NCI-H748 treated with DMSO at 0.1 percent for 48 hours (cell line): ENCODE measurements at places on chromosomes 6 and 20.

GRCh38 chr6:43575105-43575771, 600 bp downstream of the XPO5 start:
- peak; percentile 43 for DNase-seq

- no peak for DNase-seq
Observed at GRCh38 chr20:60888771-60889170, 363.3 kb upstream of the CDH4 start.

GRCh38 chr6:138161088-138161337, 726 bp upstream of the ARFGEF3 start:
- no peak for DNase-seq

DNA sequence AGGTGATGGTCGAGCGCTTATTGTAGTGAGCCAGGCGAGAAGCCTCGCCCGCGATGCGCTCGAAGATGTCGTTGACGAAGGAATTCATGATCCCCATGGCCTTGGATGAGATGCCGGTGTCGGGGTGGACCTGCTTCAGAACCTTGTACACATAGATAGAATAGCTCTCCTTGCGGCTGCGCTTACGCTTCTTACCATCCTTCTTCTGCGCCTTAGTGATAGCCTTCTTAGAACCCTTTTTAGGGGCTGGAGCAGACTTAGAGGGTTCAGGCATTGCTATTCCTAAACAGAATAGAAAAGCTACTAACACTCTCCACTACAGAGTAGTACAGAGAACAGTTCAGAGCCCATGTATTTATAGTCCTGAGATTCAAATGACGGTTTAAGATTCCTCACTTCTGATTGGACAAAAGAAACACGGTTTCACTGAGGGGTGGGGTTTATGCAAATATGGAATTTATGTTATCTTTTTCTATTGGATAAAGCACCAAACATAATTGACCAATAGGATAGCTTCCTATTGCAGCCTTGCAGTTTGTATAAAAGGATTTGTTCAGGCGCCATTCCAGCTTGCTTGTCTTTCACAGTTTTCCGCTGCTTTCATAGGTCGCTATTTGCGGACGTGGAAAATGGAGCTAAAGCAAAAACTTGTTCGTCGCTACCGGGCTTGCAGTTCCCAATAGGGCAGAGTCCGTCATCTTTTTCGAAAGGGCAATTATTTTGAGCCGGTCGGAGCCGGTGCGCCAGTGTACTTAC, 43.7 kb upstream of the HFE start:
- DNase-seq = peak; percentile 98

- peak; percentile 90 for DNase-seq
Observed at GRCh38 chr6:41278699-41279405, 7.6 kb downstream of the TREM1 start.
